ENCODE measurements at places on chromosomes 7 and 10. TPM values are rescaled to one million over a fixed set of nuclear protein-coding genes. Genes with fewer than 3 reads are reported as not detected.
A peak's percentile ranks its signal among the peaks of the same experiment; 100 is the strongest.

DNA sequence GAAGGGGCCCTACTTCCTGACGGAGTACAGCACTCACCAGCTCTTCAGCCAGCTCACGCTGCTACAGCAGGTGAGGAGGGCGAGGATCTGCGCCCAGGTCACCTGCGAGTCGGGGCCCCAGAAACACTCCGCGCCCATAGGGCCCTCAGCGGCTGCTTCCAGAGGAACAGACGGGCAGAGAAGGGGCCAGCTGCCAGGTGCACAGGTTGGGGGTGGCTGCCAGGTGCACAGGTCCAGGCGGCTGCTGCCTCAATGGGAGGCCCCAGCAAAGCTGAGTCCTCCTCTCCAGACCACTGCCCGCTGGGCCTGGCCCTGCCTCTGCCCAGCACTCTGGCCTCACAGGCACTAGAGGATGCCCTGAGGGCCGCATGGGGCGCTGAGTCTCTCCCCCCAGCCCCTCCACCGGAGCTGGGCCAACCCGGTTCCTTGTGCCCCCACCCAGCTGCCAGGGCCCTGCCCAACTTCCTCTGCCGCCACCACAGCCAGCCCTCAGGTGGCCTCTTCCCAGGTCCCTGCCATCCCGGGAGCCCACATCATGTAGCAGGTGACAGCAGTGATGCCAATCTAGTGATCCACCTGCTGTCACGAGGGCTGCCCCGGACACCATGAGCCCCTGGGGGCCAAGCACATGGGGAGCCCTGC is 17.0 kb upstream of the UTF1 start:
- DNase-seq: no peak

The GOLGA7B gene
- total RNA-seq: 0.68 TPM

GRCh38 chr7:152501506-152501905 is 65.7 kb upstream of the KMT2C start:
- no peak for DNase-seq

- no peak for DNase-seq
Measured at GRCh38 chr7:27883696-27884095, 143.7 kb downstream of the TAX1BP1 start.

- peak; percentile 77 for DNase-seq
Measured at GRCh38 chr7:23713285-23714149, 3.5 kb downstream of the STK31 start.

The DNAJB6 gene
- 121 TPM for total RNA-seq

- peak; percentile 41 for DNase-seq
Measured at GRCh38 chr7:111424768-111425167, 137.5 kb downstream of the IMMP2L start.

The DDIT4 gene
- 302 TPM for total RNA-seq

The MEST gene
- 42.3 TPM for total RNA-seq

GRCh38 chr7:126442908-126443307 is 809.8 kb downstream of the GRM8 start:
- no peak for DNase-seq

- DNase-seq: no peak
Measured at GRCh38 chr7:48170506-48170905, 752 bp upstream of the ABCA13 start.

- no peak for DNase-seq
Measured at GRCh38 chr10:58356756-58357155, 21.9 kb downstream of the UBE2D1 start.

DNA sequence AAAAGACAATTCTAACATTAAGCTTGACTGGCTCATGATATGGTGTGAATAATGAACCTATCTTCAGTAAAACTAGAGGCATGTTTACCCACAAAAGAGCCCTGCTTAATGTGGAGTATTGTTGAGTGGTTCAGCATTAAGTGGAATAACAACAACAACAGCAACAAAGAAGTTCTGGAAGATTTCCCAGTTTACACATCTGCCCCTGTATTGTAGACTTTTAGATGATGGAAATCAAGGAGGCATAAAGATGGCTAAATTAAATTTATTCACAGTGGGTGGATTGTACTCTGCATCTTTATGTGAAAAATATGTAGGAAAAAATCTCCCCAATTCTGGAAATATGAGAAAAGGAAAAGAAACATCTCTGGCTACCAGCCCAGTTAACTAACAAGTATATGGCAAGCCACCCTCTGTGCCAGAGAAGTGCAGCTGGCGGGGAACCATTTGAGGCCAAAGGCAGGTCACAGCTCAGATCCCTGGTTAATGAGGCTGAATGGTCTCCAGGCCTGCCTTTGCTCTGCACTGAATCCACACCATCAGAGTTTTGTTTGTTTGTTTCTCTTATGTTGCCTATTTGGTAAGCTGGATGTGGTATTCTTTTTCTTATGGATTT is 186.0 kb downstream of the SEMA3D start:
- no peak for DNase-seq

DNA sequence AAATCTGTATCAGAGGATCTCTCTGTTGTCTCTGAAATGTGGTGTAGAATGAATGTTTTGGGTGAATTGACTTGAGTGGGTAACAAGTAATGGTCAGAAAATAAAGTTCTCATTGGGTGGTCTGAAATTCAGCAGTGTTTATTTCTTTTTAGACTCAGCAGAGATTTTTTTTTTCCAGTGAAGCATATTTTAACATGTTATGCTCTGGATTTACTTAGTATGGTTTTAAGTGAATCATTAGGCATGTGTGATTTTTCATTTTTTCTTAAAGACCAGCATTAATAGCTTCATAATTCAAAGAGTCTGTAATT is 63.5 kb downstream of the REEP3 start:
- DNase-seq: no peak

The OR6B1 gene
- not detected for total RNA-seq

- peak; percentile 3 for DNase-seq
Measured at GRCh38 chr7:7014827-7015595, 167.3 kb upstream of the C1GALT1 start.

All from foreskin keratinocyte (primary cell).